ENCODE measurements at places on chromosomes 7 and 10.

DNA sequence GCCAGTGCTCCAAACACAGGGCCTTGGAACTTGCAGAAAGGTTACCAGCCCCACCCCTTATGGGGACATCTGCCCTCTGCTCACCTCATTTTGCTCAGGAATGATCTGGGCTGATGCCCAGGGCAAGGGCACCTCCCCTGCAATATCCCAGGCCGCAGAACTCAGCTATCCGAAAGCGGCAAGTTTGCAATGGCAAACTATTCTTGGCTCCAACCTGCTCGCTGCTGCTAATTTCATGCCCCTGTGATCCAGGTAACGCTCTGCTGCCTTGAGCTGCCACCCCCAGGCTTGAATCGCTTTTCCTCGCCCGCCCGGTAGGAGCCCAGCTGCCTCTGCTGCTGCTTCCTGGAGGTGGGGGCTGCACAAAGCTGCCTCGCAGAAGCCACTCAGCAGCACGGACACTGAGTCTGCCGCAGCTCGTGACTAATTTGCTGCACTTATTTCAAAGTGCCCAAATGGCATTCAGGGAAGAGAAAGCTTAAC lies 18.2 kb downstream of the SLC29A3 start:
- no peak for DNase-seq

DNA sequence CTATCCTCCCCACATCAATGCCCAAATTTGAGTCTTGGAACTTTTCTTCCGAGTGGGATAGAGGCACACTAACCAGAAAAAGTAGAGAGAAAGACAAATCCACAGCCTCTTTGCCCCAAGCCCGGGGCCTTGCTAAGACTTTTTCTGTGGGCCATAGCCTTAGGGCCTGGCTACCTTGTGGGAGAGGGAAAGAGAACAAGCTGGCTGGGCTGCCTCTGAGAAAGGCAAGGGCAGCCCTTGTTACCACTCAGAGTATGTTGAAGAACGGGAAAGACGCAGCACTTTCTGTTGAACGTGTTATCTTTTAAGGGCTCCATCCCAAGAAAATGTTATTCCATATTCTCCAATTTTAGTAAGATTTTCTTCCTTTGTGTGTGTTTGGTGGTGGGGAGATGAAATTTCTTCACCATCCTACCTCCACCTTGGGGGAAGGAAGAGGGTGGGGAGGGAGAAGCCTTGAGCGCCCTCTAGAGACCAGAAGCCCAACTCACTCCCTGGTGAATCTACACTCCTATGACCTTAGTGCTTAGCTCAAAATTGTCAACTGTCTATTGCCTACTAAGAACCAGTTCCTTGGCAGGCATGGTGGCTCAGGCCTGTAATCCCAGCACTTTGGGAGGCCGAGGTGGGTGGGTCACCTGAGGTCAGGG lies 3.9 kb upstream of the NRF1 start:
- DNase-seq: no peak

DNA sequence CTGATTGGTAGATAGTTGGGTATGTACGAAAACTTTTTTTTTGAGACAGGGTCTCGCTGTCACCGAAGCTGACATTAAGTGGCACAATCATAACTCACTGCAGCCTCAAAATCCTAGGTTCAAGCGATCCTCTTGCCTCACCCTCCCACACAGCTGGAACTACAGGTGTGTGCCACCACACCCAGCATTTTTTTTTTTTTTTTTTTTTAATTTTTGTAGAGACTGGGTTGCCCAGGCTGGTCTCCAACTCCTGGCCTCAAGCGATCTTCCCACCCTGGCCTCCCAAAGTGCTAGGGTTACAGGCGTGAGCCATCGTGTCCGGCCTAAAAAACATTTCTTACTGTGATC lies 1.5 kb upstream of the LRRC27 start:
- DNase-seq: no peak

DNA sequence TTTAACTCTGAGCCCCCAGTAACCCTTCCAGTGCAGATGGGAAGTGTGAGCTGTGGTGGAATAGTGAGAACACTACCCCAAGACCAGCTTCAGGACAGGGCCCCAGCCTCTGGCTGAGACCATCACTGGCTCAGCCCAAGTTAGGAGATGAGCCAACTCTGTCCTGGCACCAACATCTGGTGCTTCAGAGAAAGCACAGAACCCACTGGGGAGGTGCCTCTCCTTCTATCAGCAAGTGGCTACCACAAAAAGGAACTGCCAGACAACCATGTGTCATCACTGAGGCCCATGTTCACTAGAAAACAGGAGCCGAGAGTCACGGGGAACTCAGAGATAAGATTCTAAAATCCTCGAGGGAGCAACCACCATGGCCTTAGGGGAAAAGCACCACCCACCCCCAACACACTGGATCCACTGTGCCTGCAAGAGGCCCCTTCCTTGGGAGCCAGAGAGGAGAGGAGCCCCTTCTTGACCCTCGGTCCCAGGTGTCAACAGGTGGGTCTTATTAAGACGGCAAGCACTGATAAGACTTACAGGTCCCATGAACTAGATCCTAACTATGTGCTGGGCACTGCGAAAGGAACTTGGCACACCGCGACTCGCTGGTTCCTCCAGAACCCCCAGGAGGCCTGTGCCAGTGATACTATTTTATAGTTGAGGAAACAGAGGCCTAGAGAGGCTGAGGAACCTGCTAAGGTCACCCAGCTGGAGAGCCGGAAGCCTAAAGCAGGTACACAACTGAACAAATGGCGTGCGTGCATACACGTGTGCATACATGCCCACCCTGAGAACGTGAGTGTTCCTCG lies 102.7 kb downstream of the FAM53B start:
- no peak for DNase-seq

DNA sequence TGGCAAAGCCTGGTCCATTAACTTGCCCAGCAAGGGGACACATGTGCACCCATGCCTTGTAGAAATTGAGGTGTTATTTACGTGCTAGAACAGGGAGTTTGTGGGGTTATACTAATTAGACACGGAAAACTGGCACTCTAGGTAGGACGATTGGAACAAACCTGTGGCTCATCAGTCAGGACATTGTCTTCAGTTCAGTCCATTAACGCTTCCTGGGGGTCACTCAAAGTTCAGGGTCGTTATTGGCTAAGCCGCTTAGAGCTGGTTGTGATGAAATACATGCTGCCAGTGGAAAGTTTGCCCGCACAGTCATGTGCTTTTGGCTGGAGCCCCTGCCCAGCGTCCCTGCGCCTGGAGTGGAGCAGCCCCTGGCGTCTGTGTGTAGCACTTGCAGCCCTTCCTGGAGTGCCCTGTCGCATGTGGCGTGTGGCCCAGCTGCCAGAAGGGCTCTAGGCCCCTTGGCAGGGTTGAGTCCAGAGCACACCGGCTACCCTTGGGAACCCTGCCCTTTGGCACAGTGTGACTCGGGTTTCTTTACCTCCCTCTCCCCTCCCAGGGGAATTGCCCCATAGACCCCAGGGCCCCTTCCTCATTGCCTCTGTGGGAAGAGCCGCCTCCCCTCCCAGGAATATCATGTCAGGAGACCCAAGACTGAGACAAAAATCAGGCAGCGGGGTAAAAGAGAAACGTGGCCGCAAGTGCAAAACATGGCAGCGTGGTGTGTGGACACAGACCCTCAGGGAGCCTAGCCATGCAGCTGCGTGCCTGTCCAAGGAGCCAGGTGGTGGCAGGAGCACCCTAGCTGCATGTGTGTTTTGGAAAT lies 9.8 kb downstream of the ZNF775 start:
- no peak for DNase-seq

DNA sequence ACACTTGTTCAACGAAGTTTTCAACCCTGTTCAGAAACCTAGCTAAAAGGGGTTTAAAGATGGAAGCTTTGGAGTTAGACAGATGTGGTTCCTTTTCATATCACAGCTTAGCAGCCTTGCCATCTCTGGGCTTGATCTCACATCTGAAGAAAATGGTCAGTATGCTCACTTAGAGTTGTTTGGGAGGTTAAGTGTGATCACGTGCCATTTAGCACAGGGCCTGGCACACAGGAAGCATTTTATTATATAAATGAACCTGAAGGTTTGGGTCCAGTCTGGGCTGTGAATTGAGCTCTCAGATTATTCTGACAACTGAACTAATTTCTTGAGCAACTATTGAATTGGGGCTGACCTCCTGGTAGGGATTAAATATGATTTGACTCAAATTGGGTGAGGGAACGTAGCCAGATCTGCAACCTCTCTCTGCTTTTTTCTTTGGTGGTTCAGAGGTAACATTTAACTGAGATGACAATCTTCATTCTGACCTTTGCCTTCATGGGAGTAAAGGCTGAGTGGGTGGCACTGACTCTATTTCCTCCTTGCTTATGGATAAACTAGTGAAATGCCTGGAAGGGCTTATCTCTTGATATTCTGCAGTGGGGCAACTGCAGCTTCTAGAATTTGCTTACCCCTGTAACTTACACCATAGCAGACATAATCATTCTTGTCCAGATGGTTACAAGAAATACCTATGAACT lies 10.2 kb upstream of the HKDC1 start:
- DNase-seq: no peak

DNA sequence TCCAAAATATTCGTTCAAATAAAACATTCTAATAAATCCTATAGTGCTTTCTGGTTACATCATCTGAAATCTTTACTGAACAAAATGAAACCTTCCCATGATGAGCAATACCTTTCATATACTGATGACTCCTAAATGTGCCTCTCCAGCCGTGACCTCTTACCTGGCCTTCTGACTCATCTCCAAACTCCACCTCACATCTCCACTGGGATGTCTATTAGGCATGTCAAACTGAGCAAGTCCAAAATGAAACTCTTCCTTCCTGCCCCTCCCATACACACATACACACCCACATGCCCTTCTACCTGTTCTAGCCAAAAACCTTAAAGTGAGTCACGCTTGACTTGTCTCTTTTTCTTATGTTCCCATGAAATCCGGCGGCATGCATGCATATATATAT lies 22.9 kb downstream of the GSAP start:
- DNase-seq: no peak

GRCh38 chr7:84009051-84009450 lies 185.5 kb downstream of the SEMA3A start:
- DNase-seq: no peak

GRCh38 chr10:1184541-1185430 lies 128.6 kb downstream of the WDR37 start:
- DNase-seq: no peak
